ENCODE measurements at places on chromosomes 3 and 15.

DNA sequence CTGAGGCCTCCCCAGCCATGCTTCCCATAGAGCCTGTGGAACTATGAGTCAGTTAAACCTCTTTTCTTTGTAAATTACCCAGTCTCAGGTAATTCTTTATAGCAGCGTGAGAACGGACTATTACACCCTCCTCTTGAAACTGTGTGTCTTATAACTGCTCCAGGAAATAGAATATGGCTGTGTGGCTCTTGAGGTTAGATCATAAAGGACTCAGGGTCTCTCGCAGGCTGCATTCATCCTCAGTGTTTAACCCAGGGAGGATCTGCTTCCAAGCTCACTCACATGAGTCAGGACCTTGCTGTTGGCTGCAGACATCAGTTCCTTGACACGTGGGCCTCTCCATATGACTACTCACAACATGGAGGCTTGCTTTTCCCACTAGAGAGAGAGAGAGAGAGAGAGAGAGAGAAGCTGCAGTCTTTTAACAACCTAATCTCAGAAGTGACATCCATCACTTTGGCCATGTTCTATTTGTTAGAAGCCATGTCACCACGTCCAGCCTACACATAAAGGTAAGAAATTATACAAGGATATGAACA, 114.3 kb upstream of the UBE2E1 start:
- DNase-seq, result no peak

GRCh38 chr3:194306771-194307640, 44.1 kb downstream of the CPN2 start:
- DNase-seq, result no peak

DNA sequence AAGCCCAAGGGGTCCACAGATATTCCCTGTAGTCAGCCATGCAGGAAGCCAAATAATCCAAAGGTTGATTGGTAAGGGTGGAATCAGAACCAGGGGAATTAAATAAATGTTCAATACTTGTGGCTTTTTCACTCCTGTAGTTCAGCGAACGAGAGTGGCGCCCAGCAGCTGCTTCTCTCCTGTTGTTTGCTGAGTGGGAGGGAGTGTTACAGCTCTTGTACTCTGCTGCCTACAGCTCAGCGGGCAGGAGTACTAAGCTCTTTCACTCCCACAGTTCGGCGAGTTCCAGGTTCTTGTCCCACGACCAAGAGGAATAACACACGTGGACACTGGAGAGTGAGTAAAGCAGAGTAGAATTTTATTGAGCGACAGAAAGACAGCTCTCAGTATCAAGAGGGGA, 105.9 kb downstream of the MOBP start:
- DNase-seq, result no peak

DNA sequence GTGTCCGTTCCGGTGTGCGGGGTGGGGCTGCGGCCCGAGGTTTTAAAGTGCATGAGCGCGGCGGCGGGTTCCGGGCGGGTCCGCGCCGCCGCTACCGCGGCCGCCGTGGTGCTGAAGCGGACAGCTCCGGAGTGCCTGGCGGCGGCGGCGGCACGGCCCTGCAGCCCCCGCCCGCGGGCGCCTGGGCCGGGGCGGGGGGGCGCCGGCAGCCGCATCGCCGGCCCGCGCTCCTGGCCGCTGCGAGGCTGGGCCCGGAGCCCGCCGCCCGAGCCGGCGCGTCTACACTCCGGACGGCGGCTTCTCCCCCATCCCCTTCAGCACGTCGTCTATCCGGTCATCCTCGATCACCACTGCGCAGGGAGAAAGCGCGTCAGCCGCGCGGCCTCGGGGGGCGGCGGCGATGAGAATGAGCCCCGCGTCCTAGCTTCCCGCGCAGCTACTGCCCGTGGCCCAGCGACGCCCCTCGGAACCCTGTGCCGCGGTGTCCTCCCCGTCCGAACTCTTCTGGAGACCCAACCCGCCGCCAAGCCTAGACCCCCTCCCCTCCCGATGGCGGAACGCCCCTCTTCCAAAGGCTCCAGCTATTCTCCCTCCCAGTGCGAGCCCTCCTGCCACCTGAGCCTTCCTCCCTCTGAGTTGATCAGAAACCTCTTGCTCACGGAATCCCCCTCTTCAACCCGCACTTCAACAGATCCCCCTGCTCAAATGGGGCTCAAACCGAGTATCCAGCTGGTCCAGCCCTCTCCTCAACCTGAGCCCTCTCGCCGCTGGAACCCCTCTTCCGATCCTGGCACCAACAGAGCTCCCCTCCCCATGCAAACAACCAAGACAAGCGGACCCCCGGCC, 1.3 kb downstream of the CAMK2N2 start:
- peak; percentile 12 for DNase-seq

GRCh38 chr15:59424616-59425015, 13.4 kb upstream of the FAM81A start:
- no peak for DNase-seq

- peak; percentile 17 for DNase-seq
Measured at GRCh38 chr15:85793641-85794597, 806 bp downstream of the KLHL25 start.

- DNase-seq, result peak; percentile 57
Measured at GRCh38 chr3:162165346-162165745, 668.7 kb downstream of the OTOL1 start.

GRCh38 chr15:73270366-73271097, 98.2 kb downstream of the HCN4 start:
- DNase-seq, result no peak

DNA sequence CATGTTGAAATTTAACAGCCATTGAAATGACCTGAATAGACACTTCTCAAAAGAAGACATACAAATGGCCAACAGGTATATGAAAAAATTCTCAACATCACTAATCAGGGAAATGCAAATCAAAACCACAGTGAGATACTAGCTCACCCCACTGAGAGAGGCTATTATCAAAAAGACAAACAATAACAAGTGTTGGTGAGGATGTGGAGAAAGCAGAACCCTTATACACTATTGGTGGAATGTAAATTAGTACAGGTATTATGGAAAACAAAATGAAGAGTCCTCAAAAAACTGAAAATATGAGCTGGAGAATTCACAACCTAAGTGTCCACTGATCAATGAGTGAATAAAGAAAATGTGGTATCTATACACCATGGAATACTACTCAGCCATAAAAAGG, 21.5 kb downstream of the THOC7 start:
- DNase-seq, result no peak

DNA sequence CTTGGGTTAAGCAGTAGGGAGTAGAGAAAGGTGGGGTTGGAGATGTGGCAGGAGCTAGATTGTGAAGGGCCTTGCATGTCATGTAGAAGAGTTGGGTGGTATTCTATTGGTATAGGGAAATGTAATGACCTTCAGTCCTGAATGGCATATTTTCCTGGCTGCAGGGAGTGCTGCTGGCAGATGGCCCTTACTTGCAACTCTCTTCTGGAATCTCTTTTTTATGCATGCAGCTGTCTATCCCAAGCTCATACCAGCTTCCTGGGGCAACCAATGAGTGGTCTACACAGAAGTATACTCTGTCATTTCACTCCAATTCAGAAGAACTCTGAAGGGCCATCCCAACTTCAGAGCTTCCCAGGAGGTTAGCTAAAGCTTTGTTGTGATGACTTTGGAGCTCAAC, 144.7 kb upstream of the ANKRD28 start:
- no peak for DNase-seq

DNA sequence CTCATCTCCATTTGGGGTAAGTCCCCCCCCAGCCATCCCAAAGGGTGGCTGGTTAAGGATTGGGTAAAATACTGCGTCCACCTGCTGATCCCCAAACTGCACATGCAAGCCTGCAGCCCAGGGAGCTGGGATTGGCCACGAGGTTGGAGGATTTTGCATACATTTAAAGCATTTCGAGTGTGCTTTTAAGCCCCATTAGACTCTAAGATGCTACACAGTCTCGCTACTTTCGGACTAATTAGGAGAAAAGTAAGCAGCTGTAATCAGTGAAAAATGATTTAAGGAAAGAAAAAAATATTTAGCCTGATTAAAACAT, 23.9 kb downstream of the SLC6A6 start:
- no peak for DNase-seq

DNA sequence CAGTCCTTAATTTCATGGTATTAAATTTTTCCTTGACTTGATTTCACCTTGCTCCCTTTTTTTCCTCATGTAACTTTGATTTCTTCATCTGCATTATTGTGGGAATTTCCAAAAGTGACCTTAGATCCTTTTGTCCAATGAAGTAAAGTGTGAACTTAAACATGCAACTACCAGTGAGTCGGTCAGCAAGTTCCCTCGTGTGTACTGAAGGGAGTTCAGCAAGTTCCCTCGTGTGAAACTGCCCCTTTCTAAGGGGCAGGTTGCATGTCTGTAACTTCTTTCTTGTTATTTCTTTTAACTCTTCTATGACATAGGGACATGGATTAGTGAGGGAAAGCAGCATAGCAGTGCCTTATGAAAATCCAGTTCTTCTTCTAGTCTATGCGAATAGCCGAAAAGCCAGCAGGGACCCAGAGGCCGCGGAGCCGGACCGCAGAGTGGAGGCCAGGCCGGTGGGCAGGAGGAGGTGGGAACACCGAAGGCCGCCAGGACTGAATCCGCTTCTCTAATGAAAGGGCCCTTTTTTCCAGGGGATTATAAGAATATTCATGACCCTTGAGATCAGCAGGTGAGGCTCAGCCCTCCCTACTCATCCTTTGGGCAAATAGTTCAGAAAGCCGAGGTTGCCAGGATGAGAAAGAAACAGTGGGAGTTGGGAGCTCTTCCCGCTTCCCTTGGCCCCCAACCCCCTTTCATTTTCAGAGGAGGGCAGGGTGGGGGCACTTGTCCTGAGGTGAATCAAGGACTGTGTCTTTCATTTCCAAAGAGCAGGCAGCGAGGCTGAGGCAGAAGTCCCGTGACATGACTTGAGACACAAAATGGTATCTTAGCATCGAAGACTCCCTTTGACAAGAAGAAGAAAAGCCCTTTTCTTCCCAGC, 117.5 kb downstream of the OPA1 start:
- no peak for DNase-seq

Measured in OCI-M1 (cell line).